T-helper 17 cell (primary cell): ENCODE measurements at places on chromosomes 4 and X.

GRCh38 chr4:37628977-37629609 is 57.1 kb downstream of the RELL1 start:
- peak overlapping the region; percentile 13 for H3K4me3 ChIP-seq
- peaks cover 5% of the 10 kb centered on the region for H3K4me1 ChIP-seq
- H3K27ac ChIP-seq: no peak overlapping the region
- H3K36me3 ChIP-seq: peaks cover 8% of the 10 kb centered on the region
- DNase-seq: no peak
- H3K27me3 ChIP-seq: no peaks in the 10 kb centered on the region

GRCh38 chr4:128355305-128355704 is 67.7 kb upstream of the PGRMC2 start:
- H3K36me3 ChIP-seq: no peaks in the 10 kb centered on the region
- peaks cover 2% of the 10 kb centered on the region for H3K4me1 ChIP-seq
- H3K27me3 ChIP-seq: peaks cover 5% of the 10 kb centered on the region

DNA sequence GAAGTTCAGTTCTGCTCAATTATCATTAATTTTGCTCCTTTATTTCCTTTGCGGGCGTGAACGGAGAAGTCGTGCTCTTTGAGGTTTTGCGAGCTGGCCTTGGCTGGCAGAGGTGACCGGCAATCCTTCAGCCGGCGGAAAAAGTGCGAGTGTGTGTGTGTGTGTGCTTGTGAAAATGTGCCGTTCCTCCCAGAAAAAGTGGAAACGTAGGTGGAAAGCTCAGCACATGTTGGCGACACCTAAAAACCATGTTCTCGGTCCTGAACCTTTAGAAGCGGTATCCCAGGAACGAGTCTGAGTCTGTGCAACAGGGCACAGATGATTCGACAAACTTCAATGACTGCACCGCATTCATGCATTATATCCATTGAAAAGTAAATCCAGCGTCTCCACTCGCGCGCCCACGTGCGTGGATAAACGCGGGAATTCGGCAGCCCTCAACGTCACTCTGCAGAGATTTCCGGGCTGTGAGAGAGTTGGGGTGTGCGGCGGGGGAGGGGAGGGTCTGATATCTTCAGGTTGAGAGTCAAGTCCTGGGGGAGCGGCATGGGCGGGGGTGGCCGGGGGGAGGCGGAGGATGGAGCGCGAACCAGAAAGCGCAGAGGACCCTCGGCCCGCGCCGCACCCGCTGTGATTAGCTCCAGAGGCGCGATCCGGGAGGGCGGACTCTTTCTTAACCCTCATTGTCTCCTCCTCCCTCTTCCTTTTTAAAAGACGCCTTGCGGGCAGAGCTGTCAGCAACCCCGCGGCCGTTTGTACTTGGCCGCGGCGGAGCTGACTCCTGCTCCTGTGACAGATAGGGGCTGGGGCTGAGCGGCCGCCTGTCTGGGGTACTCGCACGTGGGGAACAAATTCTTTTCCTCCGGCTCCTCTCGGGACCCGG is at the start of gene SHISA3:
TSS of gene SHISA3 (plus strand) at position 737 of the 883 bp plus-strand sequence. CDS start 569 bp downstream, outside the sequence.
- no peak within 1 kb of the TSS for H3K27ac ChIP-seq
- peaks cover 2% of the 10 kb centered on the region for H3K36me3 ChIP-seq
- H3K4me3 ChIP-seq: peak within 1 kb of the TSS; percentile 89
- peaks cover 15% of the 10 kb centered on the region for H3K4me1 ChIP-seq
- H3K27me3 ChIP-seq: peaks cover 58% of the 10 kb centered on the region

DNA sequence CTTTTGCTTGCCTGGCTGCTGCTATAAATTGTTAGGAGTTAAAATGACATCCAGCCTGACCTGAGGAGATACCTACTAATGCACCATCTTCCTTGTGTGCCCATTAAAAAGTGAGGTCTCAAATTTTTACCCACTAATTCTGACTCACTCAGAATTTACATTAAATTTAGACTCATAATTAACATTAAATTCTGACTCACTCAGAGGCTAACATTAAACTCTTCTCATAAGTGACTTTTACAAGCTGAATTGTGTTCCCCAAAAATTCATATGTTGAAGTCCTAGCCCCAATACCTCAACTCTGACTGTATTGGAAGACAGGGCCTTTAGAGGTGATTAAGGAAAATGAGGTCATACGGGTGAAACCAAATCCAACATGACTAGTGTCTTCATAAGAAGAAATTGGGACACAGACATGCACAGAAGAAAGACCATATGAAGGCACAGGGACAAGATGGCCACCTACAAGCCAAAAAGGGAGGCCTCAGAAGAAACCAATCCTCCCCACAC is 11.8 kb downstream of the CASP6 start:
- peaks cover 29% of the 10 kb centered on the region for H3K4me1 ChIP-seq
- H3K27ac ChIP-seq: peak overlapping the region; percentile 82
- no peaks in the 10 kb centered on the region for H3K27me3 ChIP-seq
- peaks cover 9% of the 10 kb centered on the region for H3K36me3 ChIP-seq
- DNase-seq: no peak

DNA sequence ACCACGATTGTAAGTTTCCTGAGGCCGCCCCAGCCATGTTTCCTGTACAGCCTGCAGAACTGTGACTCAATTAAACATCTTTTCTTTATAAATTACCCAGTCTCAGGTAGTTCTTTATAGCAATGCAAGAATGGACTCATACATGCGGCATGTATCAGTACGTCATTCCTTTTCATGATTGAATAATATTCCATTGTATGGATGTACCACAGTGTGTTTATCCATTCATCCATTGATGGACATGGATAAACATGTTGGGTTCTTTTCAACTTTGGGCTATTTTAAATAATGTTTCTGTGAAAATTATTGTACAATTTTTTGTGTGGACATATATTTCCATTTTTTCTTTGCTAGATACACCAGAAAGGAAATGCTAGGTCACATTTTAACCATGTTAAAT is 99.2 kb upstream of the IGSF1 start:
- no peaks in the 10 kb centered on the region for H3K36me3 ChIP-seq
- H3K27ac ChIP-seq: no peak overlapping the region
- no peaks in the 10 kb centered on the region for H3K27me3 ChIP-seq
- no peak for DNase-seq

GRCh38 chrX:30653415-30654131 is at the start of gene GK:
GK (plus strand) TSS chrX:30653423; CDS start chrX:30653538, 115 bp downstream.
- peak; percentile 8 for DNase-seq
- H3K27me3 ChIP-seq: no peaks in the 10 kb centered on the region
- H3K4me3 ChIP-seq: peak within 1 kb of the TSS; percentile 92
- peaks cover 13% of the 10 kb centered on the region for H3K4me1 ChIP-seq

- H3K27me3 ChIP-seq: no peaks in the 10 kb centered on the region
- peaks cover 2% of the 10 kb centered on the region for H3K4me1 ChIP-seq
- no peaks in the 10 kb centered on the region for H3K36me3 ChIP-seq
- H3K4me3 ChIP-seq: no peak overlapping the region
- no peak overlapping the region for H3K27ac ChIP-seq
- DNase-seq: no peak
Measured at GRCh38 chrX:16593801-16594200, 56.2 kb upstream of the S100G start.
